RWPE2 (cell line): ENCODE measurements at places on chromosomes 1 and 21.

- DNase-seq: no peak
Measured at GRCh38 chr1:248841702-248842395, 3.8 kb downstream of the ZNF672 start.

DNA sequence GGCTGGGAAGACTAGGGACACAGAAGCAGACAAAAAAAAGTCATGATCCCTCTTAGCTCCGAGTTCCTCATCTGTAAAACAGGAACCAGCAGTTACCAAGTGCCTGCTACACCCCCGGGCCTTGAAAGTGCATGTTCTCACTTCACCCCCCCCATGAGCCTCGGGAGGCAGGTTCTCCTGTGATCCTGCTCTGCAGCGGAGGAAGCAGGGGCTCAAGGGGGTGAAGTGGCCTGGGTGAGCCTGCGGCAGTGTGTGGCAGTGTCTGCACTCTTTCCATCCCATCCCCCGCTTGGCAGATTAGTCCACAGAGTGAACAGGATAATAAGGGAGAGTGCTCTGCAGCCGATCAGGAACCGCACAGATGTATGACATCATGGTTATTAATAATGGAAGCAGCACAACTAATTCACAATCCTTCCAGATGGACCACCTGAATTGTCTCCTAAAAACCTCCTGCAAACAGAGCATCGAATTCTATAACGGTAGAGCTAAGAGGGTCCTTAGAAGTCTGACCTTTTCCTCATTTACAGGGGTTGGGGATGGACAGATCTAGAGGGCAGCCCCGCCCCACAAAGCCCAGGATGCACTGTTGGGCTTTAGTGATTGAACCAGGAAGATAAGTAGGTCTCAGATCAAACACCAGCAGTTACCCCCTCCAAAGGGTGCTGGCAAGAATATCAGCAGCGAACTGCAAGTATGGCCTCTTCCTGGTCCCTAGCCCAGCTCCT lies 174.1 kb upstream of the EDN2 start:
- no peak for DNase-seq

DNA sequence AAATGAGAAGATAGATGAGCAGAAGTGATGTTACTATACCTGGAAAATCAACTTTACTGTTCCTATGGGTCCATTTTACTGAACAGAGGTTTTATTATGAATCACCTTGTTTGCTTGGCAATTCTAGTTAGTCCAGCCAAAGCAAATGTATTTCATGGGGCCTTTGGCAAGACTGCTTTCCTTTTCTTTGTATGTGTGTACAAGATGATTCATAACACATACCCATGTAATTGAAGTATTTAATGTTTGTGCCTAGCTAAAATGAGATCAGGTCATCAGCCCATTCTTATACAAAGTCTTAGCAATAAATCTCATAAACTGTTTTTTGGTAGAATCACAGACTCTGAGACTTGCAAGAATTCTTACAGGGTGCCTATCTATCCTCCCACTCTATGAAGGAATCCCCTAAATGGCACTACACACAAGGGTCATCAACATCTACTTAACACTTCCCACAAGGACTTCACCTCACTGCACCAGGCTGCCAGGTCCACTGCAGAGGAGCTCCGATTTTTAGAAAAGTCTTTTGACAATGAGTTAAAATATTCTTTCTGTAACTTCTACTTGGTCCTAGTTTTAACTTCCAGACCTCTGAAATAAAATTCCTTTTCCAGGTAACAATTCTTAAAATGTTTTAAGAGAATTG lies 58.5 kb downstream of the LPAR3 start:
- no peak for DNase-seq

GRCh38 chr1:54695221-54695620 lies 20.4 kb upstream of the TTC4 start:
- DNase-seq: no peak

- DNase-seq: no peak
Measured at GRCh38 chr1:12047120-12047876, 15.8 kb upstream of the TNFRSF8 start.

DNA sequence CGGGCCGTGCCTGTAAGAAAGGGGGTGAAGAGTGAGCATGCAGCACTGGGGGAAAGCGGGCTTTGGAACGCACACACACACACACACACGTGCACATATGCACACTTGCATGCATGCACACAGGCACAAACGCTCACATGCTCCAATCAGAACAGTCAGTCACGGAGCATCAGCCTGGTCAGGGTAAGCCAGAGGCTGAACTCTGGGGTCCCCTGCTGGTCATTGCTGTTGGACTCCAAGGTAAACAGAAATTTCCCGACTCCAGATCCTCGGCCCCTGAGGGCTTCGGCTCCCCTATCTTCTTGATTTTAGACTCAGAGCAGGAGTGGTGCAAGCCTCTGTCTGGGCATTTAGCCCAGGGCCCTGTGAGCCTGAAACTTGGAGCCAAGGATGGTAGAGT lies 54.2 kb downstream of the SYT2 start:
- DNase-seq: no peak

DNA sequence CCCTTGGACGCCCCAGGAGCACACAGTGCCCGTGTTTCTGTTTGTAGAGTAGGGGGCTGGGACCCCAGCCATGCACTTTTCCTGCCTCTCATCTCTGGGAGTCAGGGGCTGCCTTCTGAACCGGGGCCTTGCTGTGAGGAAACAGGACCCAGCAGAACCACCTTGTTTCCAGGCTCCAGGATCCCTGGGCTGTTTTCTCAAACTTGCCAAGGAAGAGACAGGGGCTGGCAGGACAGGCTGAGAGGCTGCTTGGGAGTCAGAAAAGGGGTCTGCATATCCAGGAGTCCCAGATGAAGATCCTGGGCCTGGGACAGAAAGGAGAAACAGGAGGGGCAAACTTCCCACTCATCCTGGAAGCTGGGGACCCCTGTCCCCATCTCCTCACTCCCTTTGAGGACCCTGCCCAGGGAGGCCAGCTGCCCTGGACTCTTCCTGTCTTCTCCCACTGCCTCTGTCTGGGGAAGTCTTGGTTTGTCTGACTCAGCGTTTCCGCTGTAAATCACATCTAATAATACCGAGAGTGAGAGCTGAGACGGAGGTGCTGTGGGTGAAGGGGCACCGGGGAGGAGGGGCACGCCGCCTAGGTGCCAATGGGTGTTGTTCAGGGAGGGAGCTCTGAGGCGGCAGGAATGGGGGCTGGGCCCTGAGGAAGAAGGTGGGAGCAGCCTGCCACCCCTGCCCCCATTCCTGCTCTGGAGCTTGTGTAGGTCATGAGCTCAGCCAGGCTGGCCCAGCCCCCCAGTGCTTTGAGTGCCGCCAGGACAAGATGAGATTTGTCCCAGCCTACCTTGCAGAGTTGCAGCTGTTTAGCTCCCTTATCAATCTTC lies 16.7 kb downstream of the POU3F1 start:
- peak; percentile 84 for DNase-seq

- no peak for DNase-seq
Measured at GRCh38 chr1:174110053-174110452, 49.3 kb upstream of the RABGAP1L start.

DNA sequence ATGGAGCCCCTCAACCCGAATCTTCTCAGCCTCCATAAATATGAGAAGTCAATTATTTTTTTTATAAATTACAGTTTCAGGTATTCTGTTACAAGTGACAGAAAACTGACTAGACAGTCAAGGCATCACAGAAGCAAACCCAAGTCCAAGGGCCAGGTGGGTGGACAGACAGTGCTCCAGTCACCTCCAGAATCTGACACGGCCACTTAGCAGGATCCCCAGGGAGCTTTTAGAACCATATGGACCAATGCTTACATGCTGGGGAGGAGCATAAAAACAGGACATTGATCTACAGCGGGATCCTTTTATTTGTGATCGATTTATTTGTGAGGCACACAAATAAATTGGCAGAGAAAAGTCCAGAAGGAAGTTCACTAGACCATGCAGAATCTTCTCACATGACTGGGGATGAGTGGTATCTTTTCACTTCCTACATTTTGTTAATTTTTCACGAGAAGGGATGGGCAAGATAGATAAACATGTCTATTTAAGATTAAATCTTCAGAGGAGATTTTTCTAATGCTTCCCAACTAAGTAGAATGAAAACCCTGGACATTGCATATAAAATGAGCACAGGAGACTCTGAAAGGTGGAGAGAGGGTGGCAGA lies 15.0 kb downstream of the ZNF496 start:
- DNase-seq: no peak

- no peak for DNase-seq
Measured at GRCh38 chr1:116942344-116942743, 32.6 kb downstream of the PTGFRN start.

GRCh38 chr21:45094412-45094811 lies 20.0 kb downstream of the ADARB1 start:
- DNase-seq: no peak

DNA sequence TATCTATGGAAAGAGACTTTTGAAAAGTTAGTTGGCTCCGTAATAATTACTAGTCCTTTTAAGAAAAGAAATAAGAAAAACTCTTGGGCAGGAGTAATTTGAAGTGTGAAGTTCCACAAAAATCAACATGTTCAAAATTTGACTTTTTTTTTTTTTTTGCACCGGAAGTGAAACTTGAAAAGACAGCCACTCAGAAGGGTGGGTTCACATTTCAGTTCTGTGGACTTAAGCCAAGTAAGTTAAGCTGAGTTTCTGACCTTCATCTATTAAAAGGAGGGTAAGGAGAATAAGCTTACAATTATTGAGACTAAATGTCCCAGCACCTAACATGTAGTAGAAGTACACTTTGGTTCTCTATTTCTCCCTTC lies 11.0 kb downstream of the RO60 start:
- DNase-seq: no peak

- DNase-seq: no peak
Measured at GRCh38 chr1:66628926-66629325, 95.0 kb downstream of the SGIP1 start.

DNA sequence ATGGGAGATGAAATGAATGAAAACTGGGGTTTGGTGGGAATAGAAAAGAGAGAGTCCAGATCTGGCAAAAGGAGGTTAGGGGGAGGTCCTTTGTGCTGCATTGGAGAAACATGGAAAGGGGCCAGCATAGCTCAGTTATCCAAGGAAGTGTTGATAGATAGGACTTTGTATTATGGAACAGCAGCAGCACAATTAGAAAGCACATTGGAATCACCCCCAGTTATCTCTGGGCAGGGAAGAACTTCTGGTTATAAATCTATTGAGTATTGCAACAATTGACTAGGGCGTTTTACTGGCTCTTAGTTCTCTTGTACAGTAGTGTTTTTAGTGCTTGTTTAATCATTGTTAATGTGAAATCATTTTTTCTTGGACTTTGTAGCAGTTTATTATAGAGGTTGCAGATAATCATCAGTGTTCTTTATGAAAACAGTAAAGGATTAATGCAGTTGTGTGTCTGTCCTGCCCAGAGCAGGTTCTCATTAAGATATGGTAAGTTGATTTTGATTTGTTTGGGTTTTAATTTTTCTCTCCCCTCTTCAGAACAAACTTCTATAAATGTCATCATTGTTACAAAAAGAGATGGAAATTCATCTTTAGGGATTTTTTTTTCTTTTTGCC lies 76.6 kb downstream of the NR5A2 start:
- DNase-seq: no peak

- no peak for DNase-seq
Measured at GRCh38 chr1:25174363-25174729, 58.0 kb downstream of the SYF2 start.

DNA sequence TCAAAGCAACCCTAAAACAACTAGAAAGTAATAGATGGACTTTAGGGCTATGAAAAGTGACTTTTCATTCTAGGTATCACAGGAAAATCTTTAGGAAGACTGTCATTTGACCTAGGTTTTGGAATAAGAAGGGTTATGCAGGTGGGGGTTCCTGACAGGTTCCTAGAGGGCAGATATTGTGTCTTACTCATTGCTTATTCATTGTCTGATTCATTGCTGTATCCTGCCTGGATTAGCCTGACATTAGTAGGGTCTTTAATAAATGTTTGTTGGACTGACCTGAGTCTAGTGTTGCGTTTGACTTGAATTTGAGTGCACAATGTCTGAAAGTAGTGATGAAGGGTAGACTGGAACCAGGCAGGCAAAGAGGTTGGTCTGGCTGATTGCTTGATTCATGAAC lies 6.0 kb downstream of the FNBP1L start:
- DNase-seq: no peak

- no peak for DNase-seq
Measured at GRCh38 chr1:227333423-227333822, 15.1 kb upstream of the CDC42BPA start.

- no peak for DNase-seq
Measured at GRCh38 chr1:79708646-79709265, 702.2 kb upstream of the ADGRL4 start.

DNA sequence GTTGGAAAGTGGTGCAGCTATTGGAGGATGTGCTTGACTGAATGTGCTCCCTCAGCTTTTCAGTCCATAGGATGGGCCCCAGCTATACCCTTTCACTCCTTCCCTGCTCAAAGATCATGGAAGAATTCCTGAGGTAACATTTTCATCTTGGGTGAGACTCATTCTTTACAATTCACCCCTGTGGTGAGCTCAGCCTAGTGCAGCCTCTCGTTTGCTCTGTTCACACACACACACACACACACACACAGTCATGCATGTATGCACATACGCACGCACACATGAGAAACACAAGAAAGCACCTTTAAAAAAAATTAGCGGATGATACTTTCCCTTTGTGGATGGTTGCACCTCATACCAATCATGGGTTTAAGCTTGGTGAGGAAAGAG lies 25.8 kb downstream of the CCN1 start:
- no peak for DNase-seq

DNA sequence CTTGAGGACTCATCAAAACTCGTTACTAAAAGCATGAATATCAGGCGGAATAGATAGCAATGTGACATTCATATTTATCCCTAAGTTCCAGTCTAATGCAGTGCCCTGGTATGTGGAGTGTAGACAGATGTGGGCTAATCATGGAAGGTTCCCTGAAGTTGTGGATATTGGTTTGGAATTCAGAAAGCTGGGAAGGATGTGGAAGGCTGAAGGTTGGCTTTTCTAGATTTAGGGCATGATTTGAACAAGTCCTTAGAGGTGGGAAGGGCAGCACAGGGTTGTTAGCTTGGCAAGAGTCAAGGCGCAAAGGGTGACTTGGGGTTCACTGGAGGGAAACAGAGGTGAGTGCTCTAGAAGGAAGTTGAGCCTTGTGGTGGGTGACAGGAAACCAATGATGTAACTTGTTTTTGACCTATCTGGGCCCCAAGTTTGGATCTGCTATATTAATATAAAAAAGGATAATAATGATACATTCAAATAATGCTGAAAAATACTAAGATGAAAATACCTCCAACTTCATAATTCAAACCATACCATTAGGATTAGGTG lies 21.9 kb downstream of the LGALS8 start:
- no peak for DNase-seq

DNA sequence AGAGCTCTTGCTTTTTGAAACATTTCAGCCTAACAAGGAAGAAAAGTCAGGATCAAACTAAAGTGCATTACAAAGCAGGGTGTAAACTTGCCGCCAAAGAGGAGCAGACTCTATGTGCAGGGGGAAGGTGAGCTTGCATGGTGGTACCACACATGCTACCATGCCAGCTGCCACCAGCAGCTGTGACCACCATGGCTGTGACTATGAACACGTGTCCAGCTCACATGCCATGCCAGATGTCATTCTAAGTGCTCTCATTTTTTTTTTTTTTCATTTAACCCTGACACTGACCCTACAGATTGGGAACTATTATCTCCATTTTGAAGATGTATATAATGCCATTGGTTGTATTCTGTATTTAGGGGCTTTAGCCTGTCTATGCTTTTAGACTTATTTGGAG lies 79.0 kb downstream of the PCP4 start:
- no peak for DNase-seq

- no peak for DNase-seq
Measured at GRCh38 chr1:228669242-228669585, 66.1 kb upstream of the RHOU start.

- DNase-seq: no peak
Measured at GRCh38 chr1:240030236-240030635, 61.4 kb upstream of the FMN2 start.

- DNase-seq: no peak
Measured at GRCh38 chr1:158818560-158818959, 12.6 kb upstream of the MNDA start.
